Skin of body (tissue), 3 donors: ENCODE measurements at places on chromosomes 5 and 9.

DNA sequence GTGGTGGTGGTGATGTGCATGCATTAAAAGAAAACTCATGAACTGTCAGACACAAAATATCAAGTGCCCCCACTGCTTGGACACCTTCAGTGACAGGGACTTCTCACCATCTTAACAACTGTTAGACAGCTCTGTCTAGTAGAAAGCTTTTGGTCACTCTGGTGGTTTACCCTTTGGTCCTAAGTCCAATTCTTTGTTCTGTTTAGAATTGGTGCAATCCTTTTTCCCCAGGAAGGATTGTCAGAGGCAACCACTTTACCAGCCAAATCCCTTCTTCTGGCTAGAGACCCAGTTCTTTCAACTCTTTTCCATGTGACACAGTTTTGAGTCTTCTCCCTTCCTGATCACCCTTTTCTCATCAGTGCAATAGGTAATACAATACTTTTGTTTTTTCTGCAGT is 140.2 kb downstream of the SEC61B start:
- no peak for DNase-seq

- DNase-seq, result peak; percentile 16
These were observed 2.0 kb downstream of the RHOBTB3 start for GRCh38 chr5:95733107-95733665.

- peak; percentile 52 for DNase-seq
These were observed 27.0 kb downstream of the PTGES start for GRCh38 chr9:129725795-129726251.

DNA sequence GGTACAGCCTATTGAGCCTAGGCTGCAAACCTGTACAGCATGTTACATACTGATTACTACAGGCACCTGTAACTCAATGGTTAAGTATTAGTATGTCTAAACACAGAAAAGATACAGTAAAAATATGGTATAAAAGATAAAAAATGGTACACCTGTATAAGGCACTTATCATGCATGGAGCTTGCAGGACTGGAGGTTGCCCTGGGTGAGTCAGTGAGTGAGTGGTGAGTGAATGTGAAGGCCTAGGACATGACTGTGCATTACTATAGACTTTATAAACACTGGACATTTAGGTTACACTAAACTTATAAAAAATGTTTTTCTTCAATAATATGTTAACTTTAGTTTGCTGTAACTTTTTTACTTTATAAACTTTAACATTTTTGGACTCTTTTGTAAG is 171.3 kb downstream of the SLC28A3 start:
- DNase-seq, result no peak

DNA sequence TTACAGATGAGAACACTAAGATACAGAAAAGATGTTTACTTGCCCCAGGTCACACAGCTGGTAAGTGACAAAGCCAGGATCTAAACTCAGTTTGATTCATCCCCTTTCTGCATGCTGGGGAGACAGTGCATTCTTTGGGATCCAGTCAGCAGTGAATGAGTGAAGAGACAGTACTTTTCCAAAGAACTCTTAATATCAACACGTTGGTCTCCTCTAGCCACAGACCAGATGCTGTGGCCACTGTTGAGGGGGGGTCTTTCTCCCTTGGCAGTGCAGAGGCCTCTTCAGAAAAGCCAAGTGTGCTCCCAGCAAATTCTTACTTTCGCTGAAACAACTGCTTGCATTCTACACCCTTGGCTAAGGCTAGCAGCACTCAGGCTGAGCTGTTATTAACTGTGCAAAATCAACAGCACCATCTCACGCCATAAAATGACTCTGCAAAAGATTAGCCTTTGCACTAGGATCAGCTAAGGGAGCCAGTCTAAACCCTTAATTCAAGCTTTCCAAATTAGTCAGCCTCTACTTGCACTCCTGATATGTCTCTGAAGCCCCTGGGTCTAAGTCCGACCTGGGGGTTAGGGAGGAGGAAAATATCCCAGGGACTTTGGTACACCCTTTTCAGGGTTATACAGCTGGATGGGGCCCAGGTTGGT is 4.8 kb upstream of the TMEM171 start:
- DNase-seq, result no peak

DNA sequence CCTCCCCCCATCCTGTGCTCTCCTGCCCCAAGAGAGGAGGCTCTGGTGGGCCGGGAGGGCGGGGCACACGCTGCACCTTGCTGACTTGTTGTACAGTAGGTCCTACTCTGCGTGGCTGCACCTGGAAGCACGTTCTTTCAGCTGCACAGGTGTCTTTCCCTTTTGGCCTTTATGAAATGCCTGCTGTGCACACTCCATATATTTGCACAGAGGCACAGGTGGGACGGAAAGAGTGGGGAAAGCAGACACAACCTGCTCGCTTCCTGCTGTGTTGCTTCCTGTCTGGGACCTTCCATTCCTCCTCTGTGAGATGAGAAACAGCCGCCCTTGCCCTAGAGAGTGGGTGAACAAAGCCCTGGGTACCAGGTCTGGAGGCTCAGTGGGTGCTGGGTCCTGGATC is 4.8 kb downstream of the USP20 start:
- no peak for DNase-seq

DNA sequence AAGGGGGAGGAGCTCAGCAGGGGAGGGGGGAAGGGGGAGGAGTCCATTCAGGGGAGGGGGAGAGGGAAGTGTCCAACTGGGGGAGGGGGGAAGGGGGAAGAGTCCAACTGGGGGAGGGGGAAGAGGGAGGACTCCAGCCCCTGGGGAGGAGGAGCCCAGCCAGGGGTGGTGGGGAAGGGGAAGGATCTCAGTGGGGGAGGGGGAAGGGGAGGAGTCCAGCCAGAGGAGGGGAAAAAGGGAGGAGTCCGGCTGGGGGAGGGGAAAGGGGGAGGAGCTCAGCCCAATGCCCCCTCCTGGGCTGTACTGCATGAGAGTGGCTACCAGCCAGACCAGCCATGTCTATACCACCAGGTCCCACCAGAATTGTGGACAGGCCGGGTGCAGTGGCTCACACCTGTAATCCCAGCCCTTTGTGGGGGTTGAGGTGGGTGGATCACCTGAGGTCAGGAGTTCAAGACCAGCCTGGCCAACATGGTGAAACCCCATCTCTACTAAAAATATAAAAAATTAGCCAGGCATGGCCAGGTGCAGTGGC is 30.6 kb upstream of the ADAMTS2 start:
- no peak for DNase-seq

DNA sequence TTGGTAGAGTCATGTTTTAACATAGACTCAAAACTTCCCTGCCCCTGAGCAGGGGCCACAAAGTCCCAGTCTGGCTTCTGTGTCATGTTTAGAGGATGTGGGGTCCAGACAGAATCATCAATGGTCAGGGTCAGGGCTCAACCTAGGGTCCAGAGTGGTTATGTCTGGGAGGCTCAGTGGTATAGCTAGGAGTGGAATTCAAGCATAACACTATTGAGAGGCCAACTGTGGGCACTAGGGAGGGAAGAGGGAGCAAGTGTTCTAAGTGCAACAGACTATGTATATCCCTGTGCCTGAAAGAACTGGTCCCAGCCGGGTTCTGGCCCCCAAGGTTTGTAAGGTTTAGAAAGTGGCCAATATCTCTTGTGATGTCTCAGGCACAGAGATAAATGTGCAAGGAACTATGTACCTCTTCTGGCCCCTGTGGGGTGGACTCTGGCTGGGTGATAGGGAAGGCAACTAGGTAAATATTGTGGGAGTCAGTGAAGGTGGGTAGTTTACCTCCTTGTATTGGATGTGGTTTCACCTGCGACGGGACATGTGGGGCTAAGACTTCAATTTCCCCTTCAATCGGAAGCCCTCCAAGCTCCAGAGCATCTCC is 14.0 kb downstream of the MYORG start:
- DNase-seq, result no peak

DNA sequence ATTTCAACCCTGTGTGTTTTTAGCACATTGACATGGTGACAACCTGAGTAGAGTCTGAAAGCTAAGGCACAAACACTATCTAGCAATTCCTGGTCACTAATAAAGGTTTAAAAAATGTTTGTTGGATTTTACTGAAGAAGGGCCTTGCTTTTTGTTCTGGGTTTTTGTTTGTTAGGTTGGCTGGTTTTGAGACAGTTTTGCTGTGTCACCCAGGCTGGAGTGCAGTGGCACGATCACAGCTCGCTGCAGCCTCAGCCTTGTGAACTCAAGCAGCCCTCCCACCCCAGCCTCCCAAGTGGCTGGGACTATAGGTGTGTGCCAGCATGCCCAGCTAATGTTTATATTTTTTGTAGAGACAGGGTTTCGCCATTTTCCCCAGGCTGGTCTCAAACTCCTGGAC is 39.0 kb downstream of the PRKACG start:
- DNase-seq, result no peak

DNA sequence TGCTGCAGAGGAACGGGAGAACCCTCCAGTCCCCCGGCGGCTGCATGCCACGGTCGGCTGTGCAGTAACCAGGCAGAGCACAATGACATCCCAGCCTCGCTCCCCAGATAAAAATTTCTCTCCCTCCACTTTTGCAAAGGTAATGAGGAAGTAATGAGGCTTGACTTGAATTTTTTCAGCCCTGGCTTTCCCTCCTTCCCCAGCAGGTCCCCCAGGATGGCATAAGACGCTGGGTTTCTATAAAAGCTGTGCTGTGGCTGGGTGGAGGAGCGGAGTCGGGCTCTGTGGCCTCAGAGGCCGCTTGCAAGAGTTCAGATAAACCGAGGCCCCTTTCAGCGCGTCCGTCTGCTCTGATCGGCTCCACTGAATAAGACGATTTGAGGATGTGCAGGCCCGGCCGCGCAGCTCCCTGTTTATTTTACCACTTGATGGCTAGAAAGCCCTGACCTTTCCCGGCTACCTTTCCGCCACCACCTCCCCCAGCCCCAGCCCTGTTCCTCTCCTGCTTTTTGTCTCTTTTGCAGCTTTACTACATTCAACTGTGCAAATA is 351.9 kb upstream of the IRX2 start:
- DNase-seq, result no peak

DNA sequence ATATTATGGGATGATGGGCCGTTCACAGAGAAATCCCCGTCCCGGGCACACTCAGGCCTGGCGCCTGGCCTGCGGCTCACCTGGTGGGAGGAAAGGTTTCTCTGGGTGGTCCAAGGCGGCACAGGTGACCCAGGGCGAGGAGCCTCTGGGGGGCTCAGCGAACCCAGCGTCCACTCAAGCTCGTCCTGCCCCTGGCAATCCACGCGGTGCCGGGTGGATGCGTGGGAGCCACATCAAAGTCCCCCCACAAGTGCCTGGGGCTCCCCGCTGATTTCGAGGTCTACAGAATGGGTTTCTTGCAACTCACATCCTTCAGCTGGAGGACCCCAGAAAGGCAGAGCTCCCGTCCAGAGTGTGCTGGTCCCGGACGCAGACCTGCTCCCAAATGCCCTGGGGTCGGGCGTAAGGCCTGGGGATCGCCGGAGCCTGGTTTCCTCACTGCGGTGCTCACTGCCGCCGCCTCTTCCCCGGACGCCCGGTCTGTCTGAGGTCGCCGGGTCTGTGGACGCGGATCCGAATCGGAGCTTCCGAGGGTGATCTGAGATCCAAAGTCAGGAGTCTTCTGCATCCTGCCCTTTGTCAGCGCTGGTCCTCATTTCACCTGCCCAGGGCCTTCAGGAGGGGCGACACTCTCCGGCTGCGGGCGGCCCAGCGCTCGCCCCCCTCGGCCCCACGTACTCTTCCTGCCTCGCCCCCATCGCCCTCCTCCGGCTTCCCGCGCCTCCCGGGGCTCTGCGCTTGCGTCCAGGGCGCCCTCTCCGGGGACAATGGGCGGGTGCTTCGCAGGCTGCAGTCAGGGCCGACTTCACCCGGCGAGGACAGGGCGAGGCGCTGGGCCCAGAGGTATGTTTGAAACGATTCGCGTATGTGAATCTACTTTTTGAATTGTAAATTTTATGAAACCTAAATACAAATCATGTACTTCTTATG is 20.0 kb upstream of the RUFY1 start:
- no peak for DNase-seq

DNA sequence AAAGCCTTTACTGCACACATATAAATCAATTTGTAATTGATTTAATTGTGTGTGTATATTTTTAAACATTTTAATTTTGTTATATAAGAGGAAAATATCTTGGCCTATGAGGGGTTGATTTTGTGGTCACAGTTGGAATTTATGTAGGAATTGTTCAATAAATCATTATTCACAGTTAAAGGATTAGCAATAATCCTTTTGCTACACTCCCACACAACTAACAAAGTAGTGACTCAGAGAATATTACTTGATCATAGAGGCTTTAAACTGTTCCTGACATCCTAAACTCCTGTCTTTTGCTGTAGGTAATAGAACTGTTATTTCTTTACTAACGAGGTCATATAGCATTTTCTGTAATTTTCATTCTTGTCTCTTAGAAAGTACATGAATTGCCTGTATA is 95.5 kb downstream of the ZCCHC7 start:
- DNase-seq, result no peak

- no peak for DNase-seq
These were observed 124.5 kb downstream of the C5orf15 start for GRCh38 chr5:133843911-133844310.

DNA sequence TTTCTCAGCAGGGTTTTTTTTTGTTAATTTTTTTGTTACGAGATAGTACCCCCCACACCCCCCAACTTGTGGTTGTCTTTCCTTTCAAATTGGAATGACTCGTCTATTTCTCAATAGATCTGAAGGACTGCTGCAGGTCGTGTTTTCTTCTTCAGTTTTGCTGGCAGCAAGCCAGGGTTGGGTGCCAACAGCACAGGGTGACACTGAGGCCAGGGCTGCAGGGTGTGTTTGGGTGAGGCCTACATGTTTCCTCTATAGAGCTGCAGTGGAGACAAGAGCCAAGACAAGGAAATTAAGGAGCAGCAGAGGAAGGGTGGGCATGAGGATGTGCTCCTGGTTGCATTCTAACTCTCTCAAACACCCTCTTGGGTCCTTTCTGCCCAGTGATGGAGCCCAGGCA is 52.2 kb downstream of the NXNL2 start:
- no peak for DNase-seq

DNA sequence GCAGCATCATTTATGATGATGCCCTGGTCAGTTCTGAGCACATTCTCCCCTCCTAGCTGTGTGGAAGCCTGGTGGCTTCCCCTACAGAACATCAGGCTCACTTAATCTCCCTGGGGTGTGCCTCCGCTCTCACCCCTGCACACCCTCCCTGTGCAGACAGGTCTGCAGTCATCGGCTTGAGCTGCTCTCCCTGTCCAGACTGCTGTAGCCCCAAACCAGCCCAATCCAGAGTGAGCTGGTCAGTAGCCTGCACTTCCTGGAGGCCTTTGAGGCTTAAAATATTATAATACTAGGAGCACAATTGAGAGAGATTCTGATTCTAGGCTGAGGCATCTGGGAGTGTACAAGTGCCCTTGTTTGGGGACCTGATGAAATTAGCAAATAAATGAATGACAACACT is 60.2 kb downstream of the PPARGC1B start:
- no peak for DNase-seq

GRCh38 chr5:81724571-81724970 is 26.3 kb downstream of the SSBP2 start:
- DNase-seq, result no peak

GRCh38 chr5:23208959-23209431 is 298.4 kb upstream of the PRDM9 start:
- DNase-seq, result peak; percentile 23

- no peak for DNase-seq
These were observed 34.6 kb upstream of the NEK6 start for GRCh38 chr9:124222918-124223720.
